Pancreas (tissue), 10 donors: ENCODE measurements at places on chromosomes 2 and 18. TPM values are rescaled to one million over a fixed set of nuclear protein-coding genes. Genes with fewer than 3 reads are reported as not detected.

Gene RUFY4
- total RNA-seq: not detected

Gene IL1R1
- 48.0 TPM for total RNA-seq

Gene C2orf15
- 1.3 TPM for total RNA-seq

Gene ALK
- total RNA-seq: 0.17 TPM

Gene PLCL1
- total RNA-seq: 0.91 TPM

Gene NIF3L1
- total RNA-seq: 6.5 TPM

Gene CMPK2
- total RNA-seq: 3.8 TPM

- H3K4me1 ChIP-seq: no peaks in the 10 kb centered on the region
- no peaks in the 10 kb centered on the region for H3K36me3 ChIP-seq
- H3K4me3 ChIP-seq: no peak overlapping the region
- DNase-seq: no peak
Observed at GRCh38 chr18:57991552-57991951, 52.5 kb upstream of the NEDD4L start.

DNA sequence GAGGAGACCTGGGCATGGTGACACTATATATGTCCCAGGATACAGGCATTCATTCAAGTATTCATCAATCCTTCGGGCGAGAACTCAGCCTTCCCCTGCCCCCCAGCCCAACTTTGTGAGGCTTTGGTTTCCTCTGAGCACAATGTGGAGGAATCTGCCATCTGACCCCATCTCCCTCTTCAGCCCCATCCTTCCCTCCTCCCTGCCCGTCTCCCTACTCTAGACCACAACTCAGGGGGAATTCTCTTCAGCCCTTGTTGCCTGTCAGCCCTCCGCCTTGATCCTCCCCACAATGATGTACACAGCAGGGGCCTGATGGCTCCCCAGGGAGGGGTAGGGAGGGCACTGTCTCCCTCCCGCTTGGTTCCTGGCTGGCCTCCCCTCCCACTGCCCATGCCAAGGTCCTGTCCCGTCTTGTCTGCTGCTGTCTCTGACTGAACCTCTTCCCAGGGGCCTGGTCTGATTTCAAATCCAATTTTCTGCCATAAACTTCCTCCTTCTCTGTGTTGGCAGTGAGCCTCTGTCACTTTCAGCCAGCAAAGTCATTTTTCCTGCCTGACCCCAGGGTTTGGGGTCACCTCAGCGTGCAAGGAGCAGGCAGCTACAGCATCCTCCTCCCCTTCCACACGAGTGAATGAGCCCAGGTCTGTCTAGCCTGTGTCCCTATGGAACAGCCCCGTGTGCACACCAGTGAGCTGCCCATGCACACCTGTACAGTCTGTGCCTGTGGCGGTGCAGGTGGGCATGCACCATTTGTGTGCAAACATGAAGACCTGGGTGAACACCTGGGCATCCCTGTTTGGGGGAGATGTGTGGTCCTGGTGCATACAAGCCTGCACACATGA, 197.3 kb downstream of the CELF4 start:
- H3K27ac ChIP-seq: no peak overlapping the region
- H3K4me3 ChIP-seq: no peak overlapping the region
- H3K27me3 ChIP-seq: no peaks in the 10 kb centered on the region
- DNase-seq: no peak

DNA sequence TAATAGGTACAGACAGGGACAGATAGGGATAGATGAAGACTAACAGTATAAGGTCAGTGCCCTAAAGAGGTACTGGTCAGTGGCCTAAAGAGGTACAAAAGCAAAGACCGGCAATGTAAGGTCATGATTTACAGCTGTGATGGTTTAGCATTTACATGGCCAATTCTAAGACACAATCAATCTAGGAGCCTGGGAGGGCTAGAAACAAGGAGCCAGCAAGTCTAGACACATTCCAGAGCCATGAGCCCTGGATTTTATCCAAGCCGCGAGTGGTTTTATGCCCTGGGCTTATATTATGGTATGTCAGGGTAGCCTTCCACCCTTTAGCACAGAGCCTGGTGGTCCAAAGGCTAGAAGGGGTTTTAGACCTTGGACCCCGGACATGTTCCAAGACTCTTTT, 124.2 kb downstream of the CBLN2 start:
- no peak overlapping the region for H3K4me3 ChIP-seq
- DNase-seq: no peak
- H3K27me3 ChIP-seq: no peaks in the 10 kb centered on the region
- H3K27ac ChIP-seq: no peak overlapping the region
- no peaks in the 10 kb centered on the region for H3K36me3 ChIP-seq
- no peaks in the 10 kb centered on the region for H3K4me1 ChIP-seq

DNA sequence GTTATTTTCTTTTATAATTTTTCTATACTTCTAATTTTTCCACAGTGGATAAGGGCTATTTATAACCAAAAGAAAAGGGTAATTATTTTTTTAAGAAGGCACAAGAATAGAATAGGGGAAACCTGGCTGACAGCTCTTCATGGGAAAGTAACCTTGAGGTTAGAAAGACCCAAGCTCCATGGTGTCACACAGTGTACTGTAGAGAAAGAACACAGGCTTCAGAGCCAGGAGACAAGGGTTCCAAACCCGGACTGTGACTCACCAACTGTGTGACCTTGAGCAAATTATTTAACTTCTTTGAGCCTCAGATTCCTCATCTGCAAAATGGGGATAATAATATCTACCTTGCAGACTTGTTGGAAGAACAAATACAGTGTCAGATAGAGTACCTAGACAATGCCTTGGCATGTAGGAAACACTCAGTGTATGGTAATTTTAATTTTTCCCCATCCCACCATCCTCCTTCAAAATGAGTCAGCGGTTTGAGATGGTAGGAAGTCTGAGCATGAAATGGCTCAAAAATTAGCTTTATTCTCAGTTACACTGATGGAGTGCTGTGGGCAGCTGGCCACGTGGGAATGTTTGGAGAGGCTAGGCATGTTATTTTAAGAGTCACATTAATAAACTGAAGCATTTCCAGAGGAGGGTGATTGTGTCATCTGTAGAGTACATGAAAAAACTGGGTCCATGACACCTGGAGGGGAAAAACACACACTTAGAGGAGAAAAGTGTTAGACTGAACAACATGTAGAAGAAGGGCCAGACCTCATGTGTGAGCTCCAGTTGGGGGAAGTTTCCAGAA, 36.7 kb downstream of the TMEM37 start:
- H3K27ac ChIP-seq: no peak overlapping the region
- H3K27me3 ChIP-seq: no peaks in the 10 kb centered on the region
- no peaks in the 10 kb centered on the region for H3K36me3 ChIP-seq
- no peaks in the 10 kb centered on the region for H3K4me1 ChIP-seq

DNA sequence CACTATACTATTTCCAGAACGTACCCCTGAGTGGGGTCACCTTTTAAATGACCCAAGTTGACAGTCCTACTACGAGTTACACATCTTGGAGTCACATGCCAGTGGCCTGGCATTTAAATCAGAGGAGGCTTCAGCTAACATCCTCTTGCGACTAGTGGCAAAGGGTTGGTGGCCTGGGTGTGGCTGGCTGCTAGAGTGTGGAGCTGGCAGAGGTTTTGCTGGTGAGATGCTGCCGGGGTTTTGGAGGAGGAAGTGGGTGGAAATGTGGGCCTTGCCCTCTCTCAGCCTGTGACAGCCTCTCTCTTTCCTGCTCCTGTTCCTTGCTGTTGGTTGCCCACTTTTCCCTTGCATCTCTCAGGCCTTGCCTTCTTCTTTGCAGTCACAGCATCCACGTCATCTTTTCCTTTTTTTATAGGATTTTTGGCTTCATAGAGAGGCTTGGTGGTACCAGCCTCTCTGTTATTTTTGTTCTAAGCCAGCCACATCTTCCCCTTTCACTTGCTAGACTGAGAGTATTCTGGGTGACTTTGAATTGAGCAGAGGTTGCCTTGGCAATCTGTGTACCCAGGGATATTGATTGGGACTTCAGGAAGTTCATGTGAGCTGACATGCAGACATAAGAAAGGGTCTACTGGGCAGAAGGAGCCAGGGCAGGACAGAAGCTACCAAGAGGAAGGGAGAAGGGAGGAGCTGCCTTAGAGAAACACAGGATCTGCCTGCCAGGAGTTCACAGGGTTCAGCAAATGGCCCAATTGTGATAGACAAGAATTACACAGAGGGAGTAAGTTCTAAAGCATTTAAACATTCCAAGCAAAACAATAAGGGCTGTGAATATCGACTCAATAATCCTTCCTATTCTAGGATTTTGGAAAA, 55.4 kb downstream of the CDC42EP3 start:
- H3K4me3 ChIP-seq: no peak overlapping the region
- no peaks in the 10 kb centered on the region for H3K36me3 ChIP-seq
- H3K4me1 ChIP-seq: no peaks in the 10 kb centered on the region
- DNase-seq: no peak
- no peaks in the 10 kb centered on the region for H3K27me3 ChIP-seq

- no peaks in the 10 kb centered on the region for H3K36me3 ChIP-seq
- no peaks in the 10 kb centered on the region for H3K4me1 ChIP-seq
- DNase-seq: no peak
- H3K27me3 ChIP-seq: no peaks in the 10 kb centered on the region
Observed at GRCh38 chr2:65980531-65980930, 454.4 kb upstream of the MEIS1 start.

DNA sequence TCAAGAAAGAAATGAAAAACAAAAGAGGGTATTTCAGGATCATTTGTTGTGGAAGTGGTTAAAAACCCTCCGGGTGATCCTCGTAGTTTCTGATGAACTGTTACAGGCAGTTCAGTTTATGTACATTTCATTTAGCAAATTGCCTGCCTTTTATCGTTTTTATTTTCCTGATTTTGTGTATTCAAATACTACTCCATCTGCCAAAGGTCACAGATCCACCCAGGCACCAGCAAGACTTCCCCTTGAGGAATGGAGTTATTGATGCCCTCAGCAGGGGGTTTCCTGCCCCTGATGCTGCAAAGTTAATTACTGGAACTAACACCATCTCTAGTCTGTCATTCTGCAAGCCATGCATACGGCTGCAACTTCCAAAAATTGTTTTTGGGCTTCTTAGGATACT, 641.9 kb downstream of the SLC4A3 start:
- no peak overlapping the region for H3K4me3 ChIP-seq
- no peaks in the 10 kb centered on the region for H3K27me3 ChIP-seq
- no peak overlapping the region for H3K27ac ChIP-seq
- H3K4me1 ChIP-seq: peaks cover 12% of the 10 kb centered on the region
- no peak for DNase-seq

GRCh38 chr2:236177604-236177966, 9.4 kb upstream of the GBX2 start:
- peaks cover 61% of the 10 kb centered on the region for H3K27me3 ChIP-seq
- H3K27ac ChIP-seq: no peak overlapping the region
- H3K4me1 ChIP-seq: peaks cover 3% of the 10 kb centered on the region
- H3K36me3 ChIP-seq: no peaks in the 10 kb centered on the region
- H3K4me3 ChIP-seq: peak overlapping the region; percentile 43
- DNase-seq: no peak

DNA sequence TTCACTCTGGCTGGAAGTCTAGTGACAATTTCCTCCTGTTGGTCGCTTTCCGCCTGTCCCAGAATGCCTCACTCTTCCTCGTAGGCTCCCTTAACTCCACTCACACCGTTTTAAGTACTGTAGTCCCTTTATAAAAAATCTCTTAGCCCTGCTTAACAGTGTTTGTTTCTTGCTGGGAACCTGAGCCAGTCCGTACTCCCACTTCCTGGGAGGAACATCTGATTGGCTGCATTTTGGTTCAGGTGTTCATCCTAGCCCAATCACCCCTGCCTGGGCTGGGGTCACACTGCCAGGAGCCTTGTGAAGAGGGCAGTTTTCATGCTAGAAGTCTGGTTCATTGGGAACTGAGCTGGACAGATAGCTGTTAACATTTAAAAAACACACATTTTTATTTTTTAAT, 25.6 kb upstream of the TOGARAM2 start:
- H3K36me3 ChIP-seq: no peaks in the 10 kb centered on the region
- H3K4me3 ChIP-seq: no peak overlapping the region
- no peak overlapping the region for H3K27ac ChIP-seq
- H3K4me1 ChIP-seq: no peaks in the 10 kb centered on the region
- no peaks in the 10 kb centered on the region for H3K27me3 ChIP-seq

DNA sequence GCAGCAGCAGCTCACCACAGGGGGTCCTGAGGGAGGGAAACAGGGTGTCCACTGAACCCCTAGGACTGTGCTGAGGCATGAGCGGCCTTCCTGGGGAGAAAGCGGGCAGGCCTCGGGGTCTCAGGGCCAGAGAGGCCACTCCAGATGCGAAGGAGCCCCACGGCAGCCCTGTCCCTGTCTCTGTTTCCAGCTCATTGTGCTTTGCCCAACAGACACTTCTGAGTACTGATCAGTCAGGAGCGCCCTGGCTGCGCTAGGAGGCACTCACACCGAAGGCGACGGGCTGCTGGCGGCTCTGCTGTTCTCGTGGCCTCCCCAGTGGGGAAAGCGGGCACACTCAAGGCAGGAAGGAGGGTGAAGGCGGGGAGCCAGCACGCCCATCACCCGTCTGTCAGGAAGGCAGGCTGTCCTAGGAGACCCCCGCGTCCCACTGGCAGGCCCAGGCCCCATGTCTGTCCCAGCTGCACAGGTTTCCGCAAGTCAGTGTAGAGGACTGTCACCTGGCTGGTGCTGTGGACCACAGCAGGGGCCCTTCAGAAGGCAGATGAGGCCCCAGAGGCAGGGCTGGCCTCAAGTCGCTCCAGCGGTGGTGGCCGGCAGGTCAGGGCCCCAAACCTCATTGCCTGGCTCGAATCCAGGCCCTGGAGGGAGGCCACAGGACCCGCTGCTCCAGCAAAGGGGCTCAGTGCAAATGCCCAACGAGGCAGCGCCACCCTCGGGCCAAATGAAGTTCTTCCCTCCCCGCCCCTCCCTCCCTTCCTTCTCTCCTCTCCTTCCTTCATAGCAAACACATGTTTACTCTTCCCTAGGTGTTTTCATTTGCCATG, 6.8 kb downstream of the ESPNL start:
- H3K36me3 ChIP-seq: no peaks in the 10 kb centered on the region
- H3K27me3 ChIP-seq: no peaks in the 10 kb centered on the region

- H3K4me3 ChIP-seq: no peak overlapping the region
- no peaks in the 10 kb centered on the region for H3K4me1 ChIP-seq
- no peak overlapping the region for H3K27ac ChIP-seq
- DNase-seq: no peak
- H3K36me3 ChIP-seq: peaks cover 40% of the 10 kb centered on the region
- H3K27me3 ChIP-seq: no peaks in the 10 kb centered on the region
Observed at GRCh38 chr2:105287692-105288091, 41.8 kb downstream of the TGFBRAP1 start.

DNA sequence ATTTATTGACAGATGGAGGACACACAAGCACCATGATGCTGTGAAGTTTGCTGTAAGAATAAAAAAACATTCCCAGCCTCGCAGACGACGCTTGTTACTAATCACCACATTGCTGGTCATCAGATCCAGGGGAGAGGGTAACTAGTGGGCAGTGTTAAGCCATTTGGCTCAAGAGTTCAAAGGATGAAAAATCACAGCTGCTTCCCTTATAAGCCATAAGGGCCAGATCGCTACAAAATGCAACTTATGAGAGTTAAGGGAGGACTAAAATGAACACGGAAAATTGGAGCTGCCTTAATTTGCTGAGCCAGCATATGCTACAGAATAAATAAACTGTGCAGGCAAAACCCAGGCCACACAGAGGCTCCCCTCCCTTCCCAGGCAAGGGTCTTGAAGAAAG, 522.6 kb downstream of the TDRD15 start:
- no peak overlapping the region for H3K4me3 ChIP-seq
- H3K27ac ChIP-seq: no peak overlapping the region
- DNase-seq: no peak
